DND-41 (cell line): ENCODE measurements at places on chromosomes 11 and 22.
A peak's percentile ranks its signal among the peaks of the same experiment; 100 is the strongest.

DNA sequence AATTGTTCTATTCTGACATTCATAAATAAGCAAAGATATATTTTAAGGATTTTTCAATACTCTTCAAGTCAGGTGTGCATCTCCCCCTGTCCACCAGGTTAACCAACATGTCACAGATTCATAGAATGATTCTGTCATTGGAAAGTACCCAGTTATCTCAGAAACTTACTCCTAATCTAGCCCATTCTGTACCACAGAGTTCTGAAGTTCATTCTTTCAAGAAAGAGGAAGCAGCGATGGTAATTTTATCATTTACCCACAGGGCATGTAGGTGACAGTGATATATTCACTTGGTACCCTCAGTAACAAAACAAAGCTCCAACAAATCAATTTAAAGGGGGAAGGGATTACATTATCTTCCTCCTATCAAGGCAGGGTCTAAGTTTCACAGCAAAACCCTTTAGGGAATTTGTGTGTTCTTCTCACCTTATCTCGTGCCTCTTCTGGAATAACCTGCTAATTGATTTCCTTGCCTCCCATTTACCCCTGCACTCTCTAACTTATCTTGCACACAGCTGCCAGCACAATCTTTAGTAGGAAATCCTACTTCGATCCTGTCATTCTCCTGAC, 19.0 kb upstream of the MPPED2 start:
- no peak for DNase-seq

DNA sequence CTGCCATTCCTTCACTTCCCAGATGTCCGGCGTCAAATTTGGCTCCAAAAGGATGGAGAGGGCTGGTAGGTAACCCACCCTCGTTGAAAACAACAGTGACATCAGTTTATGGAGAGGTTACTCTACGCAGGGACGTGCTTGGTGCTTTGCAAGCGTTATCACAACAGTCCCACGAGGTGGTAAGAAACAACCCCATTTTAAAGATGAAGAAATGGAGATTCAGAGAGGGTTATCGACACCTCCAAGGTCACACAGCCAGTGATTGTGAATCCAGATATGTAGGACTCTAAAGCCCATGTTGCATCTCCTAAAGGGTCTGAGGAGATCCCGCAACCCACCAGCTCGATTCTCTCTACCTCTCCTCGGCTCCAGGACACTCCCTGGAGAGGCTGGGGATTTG, 773 bp downstream of the MIAT start:
- DNase-seq = no peak

- no peak for DNase-seq
These were observed 36.5 kb upstream of the DNAJB13 start for GRCh38 chr11:73914284-73914683.

DNA sequence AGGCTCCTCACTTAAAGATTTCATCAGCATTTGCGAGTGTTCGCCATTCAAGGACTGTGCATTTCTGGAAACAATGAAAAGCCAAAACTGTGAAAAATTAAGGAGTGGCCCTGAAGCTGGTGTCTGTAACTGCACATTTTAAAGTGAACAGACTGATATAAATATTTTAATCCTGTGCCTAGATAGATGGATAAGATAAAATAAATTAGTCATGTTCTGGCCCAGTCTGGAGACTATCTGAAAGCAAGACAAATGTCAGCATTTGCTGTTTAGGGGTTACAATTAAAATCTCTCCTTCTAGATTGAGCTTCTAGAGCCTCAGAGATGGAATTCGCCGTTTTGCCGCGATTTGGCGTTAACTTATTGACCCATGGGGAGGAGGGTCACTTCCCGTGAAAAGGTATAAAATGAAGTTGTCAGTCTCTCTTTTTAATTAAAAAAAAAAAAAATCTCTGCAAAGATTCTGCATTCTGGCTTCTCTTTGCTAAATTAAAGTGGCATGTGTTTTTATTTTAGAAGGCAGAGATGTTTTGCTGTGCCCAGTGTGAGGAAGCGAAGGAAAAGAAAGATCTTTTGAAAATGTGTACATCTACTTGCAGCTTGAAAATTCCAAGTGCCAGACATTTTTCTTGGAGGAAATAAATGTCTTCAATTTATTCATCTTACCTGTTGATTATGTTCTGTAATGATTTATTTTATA, 79.7 kb upstream of the WNT7B start:
- DNase-seq = no peak

DNA sequence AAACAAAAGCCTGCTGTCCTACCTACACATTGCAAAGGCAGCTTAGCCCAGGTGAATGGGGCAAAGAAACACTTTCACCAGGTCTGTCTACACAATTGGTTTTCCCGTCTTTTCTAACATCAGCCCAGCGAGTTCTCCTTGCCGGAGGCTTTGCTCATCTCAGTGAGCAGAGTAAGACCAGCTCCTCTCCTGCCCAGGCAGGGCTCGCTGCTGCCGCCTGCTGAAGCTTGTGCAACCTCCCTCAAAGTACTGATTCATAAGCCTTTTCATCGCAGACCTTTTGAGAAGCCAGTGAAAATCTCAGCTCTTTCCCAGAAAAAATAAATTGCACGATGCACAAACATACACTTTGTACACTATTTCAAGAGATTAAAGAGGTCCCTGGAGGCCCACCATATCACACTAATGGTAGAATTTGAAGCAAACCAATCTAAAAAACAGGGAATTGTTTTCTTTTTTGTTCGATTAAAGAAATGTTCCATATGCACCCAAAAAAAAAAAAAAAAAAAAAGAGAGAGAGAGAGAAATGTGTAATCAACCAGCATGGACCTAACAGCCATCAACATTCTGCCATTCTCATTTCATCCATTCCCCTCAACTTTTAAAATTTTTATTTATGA, 328.1 kb upstream of the MPPED2 start:
- DNase-seq = no peak

DNA sequence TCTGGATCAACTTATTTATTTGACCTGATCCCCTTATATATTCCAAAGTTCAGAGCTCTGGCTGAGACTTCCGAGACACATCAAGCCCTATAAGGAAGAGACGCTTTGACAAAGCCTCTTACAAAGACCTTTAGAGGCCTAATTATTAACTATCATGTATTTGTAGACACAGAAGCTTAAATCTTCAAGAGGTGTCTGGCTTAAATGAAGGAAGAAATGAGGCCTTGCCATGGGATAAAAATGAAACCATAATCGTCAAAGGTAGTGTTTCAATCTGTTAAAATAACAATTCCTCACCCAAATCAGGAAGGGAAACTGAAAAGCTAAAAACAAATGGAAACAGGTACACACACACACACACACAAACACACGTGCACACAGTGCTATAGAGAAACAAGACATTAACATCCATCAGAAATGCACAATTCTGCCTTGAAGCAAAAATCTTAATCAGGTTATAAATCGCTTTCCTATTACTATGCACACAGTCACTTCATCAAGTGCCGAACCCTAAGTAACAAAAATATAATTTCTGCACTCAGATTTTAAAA, 50.2 kb downstream of the PITPNB start:
- no peak for DNase-seq

- peak; percentile 61 for DNase-seq
These were observed 12.9 kb upstream of the SYTL2 start for GRCh38 chr11:85823816-85824215.

DNA sequence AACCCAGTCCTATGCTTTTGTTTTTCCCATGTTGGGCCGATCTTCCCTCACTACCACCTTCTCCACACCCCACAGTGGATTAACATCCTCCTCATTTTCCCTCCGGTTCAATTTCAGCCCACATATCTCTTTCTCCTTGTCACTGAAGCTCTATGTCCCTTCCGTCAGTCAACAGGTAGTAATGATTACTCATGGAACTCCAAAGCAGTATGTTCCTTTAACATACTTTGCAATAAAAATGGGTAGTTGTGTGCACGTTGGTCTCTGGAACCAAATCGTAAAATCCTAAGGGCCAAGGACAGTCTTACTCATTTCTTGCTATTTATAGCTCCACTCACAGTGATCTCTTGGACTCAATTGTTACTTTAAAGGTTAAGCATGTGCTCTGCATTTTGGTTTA, 20.2 kb downstream of the AMOTL1 start:
- no peak for DNase-seq

DNA sequence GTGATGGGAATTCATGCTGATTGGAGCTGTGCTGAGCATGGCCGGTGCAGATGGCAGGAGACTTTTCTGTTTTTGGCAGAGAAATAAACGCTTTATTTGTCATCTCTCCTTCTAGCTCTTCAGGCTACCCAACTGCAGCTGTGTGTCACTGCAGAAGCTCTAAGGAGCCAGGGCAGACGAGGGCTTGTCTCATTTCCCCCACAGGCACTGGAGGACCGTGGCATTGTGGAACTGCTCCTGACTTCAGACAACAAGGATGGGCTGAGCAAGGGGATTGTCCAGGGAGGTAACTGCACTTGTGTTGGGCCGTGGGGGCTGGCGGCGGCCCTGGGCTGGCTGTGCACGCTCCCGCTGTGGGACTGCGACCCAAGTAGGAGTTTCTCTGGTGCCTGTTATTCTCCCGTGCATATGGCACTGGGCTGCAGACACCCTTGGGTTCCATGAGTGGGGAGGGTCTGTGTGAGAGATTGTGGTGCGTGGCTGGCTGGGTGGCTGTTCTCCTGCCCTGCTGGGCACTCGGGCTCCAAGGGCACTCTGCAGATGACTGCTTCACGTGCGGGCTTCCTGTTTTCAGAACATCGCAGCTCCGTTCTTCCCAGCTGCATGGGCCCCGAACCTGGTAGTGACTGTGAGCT, 27.2 kb downstream of the GLB1L2 start:
- no peak for DNase-seq

GRCh38 chr22:22398530-22399327, 109.8 kb downstream of the ZNF280B start:
- no peak for DNase-seq

GRCh38 chr11:58578635-58579191, at the start of gene ZFP91:
ZFP91 (plus strand) TSS chr11:58579063; CDS start chr11:58579282, 219 bp downstream.
- peak; percentile 98 for DNase-seq

- DNase-seq = no peak
These were observed 10.0 kb upstream of the KCTD14 start for GRCh38 chr11:78033040-78033439.

- DNase-seq = no peak
These were observed 67.6 kb downstream of the NCAPD3 start for GRCh38 chr11:134155946-134156865.

- peak; percentile 41 for DNase-seq
These were observed 9.5 kb downstream of the GRK2 start for GRCh38 chr11:67275606-67276409.

- no peak for DNase-seq
These were observed 17.2 kb downstream of the CHADL start for GRCh38 chr22:41223535-41223934.

DNA sequence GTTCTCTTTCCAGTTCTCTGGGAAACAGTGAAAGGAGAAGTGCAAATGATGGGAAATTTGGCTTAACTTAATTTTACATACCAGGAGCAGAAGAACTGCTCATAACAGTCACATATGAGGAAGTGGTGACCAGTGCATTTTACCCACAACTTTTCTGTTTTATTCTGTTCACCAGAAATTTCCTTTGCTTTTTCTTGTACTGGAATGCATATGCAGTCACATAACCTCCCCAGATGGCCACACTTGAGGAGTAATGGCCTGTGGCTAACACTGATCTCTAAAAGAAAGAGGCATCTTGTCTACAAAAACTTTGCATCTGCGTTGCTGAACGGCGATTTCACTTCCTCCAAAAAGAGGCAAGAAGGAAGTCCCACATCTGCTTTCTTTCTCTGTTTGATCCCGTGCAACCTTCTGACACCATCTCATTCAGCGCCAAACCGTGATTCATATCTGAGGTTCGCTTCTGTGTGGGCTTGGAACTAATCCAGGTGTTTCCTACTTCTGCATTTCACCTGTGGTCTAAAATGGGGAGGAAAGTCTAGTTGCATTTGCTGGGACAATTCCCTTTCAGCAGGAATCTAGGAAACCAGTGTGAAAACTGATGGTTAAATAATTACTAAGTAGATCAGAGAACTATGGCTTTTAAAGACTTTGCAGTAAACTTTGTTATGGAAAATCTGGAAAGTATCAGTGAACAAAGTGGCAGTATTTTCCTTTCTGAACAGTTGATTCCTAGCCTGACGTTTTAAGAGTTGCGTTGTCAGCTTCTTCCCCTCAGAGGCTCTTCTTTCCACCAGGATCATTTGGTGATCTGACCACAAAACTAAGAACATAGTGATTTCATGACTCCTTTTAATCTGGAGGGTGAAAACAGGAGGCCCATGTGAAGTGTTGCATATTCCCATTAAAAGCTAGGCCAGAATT, 4.2 kb upstream of the MPEG1 start:
- DNase-seq = peak; percentile 13

DNA sequence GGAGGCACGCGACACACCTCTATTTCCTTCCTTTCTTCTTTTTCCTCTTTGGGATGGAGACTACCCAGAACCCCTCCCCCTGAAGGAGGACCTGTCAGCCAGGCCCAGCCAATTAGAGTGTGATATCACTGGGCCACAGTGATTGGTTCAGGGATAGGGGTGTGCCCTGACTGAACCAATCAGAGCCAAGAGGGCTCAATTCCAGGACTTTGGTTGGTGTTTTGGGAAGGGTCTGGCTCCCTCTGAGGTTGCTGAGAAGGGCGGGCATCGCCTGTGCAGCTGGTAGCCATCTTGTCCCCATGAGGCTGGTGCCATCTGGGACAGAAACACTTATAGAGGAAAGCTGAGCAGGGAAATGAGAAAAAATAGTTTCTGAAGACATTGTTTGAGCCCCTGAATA, 71.4 kb downstream of the CHST1 start:
- peak; percentile 18 for DNase-seq

- DNase-seq = peak; percentile 94
These were observed at the start of gene TNKS1BP1 for GRCh38 chr11:57324886-57325734. TNKS1BP1 (minus strand) TSS chr11:57324952; CDS start chr11:57321885, 3,067 bp downstream.

DNA sequence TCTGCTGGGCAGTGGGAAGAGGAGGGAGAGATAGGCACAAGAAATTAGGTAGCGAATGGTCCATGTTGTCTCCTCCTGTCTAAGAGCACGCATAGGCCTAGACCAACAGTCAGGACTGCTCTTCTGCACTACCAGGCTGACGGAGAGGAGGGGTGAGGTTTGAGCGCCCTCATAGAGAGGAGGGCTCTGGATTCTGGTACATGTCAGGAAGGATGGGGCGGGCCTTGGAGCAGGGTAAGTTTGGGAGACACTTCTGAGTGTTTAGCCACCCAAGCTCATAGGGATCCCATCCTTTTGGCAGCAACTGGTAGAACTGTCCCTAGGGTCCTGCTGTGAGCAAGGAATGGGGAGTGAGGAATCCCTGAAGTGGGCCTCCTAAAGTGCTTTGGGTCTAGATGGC, 60.4 kb downstream of the KCNC1 start:
- DNase-seq = no peak

GRCh38 chr11:2771758-2772466, 72.1 kb upstream of the KCNQ1OT1 start:
- peak; percentile 1 for DNase-seq

- peak; percentile 92 for DNase-seq
These were observed at the start of gene RTCB for GRCh38 chr22:32411829-32412592. RTCB (minus strand) TSS chr22:32412247; CDS start chr22:32412156, 91 bp downstream.

GRCh38 chr11:28343304-28344233, 235.4 kb downstream of the METTL15 start:
- peak; percentile 72 for DNase-seq

DNA sequence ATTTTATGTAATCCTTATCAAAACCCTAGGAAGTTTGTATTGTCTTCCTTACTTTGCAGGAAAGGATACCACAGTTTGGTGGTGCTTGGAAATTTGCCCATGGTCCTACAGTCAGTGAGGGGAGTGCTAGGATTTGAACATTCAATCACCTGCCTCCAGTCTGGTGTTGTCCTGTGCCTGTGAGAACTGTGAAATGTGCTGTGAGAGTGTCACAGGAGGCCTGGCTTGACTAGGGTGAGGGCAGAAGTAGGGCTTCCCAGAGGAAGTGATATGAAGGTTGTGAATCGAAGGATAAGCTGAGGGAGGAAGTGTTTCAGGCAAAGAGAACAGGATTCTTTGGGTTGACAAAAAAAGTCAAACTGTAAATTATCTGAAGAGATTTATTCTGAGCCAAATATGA, 424.4 kb downstream of the TMEM135 start:
- no peak for DNase-seq
